ENCODE measurements at places on chromosomes 13 and 19.
A peak's percentile ranks its signal among the peaks of the same experiment; 100 is the strongest.

GRCh38 chr19:2337329-2337707, 8.8 kb downstream of the SPPL2B start:
- peak; percentile 70 for DNase-seq

- no peak for DNase-seq
Measured at GRCh38 chr19:43628646-43629326, 9.4 kb upstream of the ZNF428 start.

DNA sequence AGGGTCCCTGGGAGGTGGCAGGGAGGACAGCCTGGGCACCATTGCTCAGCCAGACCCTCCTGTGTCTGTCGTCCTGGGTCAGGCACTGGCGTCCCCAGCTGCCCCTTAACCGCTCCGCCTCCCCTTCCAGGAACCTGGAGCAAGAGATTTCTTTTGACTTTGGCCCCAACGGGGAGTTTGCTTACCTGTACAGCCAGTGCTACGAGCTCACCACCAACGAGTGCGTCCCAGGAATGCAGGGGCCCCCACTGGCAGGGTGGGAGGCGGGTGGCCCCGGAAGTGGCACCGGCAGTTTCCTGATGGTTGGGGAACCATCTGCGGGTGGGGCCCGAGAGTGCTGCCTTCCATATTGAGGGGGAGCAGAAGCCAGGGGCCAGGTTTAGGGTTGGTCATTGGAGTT, 13.0 kb downstream of the PRKCSH start:
- no peak for DNase-seq

DNA sequence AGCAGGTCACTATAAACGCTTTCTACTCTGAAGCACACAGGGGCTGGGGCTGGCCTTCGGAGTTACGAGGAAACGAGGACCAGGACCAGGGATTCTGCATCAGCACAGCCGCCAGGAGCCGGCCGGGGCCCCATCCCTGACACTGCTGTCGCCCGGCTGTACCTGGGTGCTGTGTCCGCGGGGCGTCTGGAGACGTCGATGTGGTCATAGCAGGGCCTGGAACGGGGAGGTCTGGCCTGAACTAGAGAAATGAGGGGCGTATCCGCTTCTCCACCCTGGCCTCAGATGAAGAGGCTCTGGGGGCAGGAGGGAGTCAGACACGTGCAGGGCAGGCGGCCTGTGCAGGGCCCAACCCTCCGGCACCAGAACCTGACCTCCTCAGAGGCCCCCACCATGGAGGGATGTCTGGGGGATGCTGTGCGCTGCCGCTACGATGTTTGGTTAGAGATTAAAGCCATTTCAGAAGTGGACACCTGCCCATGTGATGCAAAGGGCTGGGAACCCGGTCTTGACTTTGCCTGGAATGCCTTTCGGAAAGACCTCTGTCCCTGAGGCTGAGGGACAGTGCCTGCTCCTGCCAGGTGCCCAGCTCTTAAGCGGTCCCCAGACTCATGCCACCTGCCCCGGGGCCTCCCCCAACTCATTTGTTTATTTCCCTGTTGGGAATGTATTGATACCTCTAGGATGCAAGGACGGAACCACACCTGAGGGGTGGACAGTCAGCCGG, 21.4 kb downstream of the GAS6 start:
- DNase-seq, result no peak

- no peak for DNase-seq
Measured at GRCh38 chr19:16118489-16119033, 6.9 kb downstream of the RAB8A start.

DNA sequence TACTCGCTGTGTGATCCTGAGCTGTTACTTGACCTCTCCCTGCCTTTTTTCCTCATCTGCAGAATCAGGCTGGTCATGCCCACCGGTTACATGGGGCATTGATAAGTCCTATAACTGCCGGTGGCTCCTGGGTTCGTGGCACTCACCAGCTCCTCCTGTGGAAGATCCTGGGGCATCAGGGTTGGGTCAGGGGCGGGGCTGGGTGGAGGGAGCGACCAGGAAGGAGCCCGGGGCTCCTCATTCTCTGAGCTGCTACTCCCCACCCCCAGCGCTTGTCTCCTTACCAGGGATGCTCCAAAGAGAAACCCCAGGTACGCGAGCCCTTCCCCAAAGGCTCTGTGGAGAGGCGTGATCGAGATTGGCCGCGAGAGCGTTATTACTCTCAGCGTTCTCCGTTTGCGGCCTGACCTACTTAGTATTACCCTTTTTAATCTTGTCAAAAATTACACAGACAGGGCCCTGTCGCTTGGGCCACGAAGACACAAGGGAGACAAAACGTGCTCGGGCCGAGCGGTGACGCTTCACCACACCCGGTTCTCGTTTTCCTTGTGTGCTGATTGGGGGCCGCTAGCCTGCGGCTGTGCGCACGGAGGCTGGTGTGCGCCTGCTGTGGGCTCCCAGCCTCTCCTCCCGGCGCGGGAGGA, 10.7 kb downstream of the HDGFL2 start:
- DNase-seq, result no peak

GRCh38 chr19:16015805-16016173, 60.5 kb upstream of the TPM4 start:
- DNase-seq, result no peak

DNA sequence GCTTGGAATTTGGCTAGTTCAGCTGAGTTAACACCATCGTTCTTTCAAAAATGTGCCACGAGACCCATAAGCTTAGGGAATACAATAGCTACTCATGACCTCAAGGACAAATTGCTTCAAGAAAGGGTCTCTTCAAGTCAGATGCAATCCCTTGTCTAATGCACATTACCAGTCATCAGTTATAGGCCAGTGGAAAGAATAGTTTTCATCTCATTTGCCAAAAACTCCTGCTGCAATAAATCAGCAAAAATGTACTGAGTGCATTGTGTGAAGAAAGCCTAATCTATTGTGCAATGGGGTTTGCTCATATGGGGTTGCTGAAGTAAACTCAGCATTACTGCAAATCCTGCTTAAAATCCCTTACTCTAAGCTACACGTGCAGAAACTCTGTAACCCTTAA, 208.3 kb upstream of the NBEA start:
- DNase-seq, result peak; percentile 46

DNA sequence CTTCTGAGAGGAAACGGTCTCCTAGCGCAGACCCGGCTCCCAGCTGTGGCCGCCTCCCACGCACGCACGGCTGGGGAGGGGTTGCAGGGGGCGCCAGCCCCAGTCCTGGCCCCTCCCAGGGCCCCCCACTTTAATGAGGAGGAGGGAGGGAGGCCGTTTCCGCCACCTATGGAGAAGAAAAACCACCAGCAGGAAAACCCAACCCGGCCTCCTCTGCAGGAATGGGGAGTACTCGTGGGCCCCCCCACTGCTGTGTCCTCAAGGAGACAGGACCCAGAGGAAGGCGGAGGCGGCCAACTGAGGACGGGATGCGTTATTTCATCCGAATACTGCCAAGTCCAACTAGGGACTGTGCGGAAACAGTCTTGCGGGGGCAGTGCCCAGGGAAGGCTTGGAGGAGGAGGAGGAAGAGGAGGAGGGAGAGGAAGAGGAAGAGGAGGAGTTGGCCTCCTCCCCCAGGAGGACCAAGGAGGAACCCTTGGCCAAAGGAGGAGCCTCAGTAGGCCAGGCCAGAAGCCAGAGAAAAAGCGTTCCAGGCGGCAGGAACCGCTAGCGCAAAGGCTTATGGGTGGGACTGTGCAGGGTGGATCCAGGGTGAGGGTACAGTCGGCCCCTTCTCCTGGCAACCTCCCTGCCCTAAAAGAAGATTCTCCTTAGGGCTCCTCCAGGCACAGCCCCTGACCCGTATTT, 3.9 kb upstream of the SSBP4 start:
- DNase-seq, result peak; percentile 85

- DNase-seq, result no peak
Measured at GRCh38 chr13:112362021-112362420, 14.1 kb upstream of the SPACA7 start.

DNA sequence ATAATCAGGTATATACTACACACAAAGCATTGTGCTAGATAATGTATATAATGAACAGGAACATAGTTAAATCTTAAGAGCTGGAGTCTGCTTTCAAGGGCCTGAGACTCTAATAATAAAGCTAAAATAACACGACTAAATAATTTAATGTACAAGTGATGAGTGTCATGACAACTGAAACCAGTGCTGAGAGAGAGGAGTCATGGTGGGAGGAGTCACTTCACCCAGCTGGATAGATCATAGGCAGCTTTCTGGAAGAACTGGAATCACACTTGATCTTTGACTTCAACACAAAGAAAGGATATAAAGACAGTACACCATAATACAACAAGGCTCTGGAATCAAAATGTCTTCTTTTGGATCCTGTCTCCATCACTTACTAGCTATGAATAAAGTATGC, 7.1 kb downstream of the RBM26 start:
- DNase-seq, result no peak

DNA sequence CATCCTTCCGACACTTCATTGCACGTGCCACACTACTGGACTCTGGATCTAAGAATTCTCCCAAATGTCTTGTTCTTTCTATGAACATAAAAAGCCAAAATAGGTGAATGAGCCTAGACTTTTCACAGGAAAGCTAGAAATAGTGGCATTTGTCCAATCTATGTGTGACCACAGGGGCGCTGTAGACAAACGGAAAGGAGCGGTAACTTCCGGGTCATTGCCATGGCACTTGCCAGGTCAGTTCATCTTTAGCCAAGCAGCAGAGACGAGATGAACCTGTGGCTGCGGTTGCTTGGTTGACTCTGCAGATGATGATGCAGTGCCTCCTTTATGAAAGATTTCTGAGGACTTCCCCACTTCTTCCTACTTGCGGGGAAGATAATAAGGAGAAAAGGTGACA, 65.6 kb downstream of the ADGRE1 start:
- no peak for DNase-seq

GRCh38 chr19:5487222-5487621, 32.0 kb downstream of the ZNRF4 start:
- DNase-seq, result no peak

- DNase-seq, result no peak
Measured at GRCh38 chr13:24232474-24232873, 72.0 kb downstream of the SPATA13 start.

GRCh38 chr13:73090823-73091187, 32.0 kb downstream of the KLF5 start:
- no peak for DNase-seq

DNA sequence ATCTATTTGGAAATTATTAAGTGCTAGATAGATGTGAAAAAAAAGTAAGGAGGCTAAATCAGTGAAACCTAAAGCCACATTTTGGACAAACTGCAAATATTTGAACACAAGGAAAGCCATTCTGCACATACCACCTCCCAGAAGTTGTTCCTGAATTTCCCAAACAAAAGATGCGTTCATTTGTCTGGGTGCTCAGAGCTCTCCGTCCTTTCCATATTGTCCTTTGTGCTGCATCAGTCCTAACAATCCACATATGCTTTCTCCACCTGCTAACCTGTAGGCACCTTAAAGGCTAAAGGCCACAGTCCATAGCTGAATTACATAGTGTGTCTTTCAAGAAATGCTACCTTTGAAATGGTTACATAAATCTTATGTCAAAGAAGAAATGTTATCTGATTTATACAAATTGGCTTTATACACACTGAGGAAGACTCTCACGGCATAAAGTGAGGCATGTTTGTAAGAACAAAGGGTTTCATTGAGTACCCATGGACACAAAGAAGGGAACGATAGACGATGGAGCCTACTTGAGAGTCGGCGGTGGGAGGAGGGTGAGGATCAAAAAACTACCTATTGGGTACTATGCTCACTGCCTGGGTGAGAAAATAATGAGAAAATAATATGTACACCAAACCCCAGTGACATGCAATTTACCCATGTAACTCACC, 182.0 kb downstream of the RGCC start:
- DNase-seq, result no peak

DNA sequence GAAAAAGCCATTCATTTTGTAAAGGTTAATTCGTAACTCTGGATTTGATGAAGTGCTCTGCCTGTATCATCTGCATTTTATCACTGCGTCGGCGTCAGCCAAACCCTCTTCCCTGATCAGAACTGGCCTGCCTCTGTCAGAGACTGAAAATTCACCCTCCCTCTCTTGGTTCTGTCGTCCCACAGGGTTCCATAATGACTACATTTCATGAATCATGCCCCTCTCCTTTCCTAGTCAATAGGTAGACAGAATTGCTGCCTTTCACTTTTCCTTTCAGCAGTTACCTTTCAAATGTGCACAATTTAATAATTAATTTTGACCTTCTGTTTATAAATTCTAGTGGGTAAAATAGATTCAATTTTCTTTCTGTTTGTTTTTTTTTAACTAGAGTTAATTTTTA, 423.4 kb downstream of the RFC3 start:
- no peak for DNase-seq

DNA sequence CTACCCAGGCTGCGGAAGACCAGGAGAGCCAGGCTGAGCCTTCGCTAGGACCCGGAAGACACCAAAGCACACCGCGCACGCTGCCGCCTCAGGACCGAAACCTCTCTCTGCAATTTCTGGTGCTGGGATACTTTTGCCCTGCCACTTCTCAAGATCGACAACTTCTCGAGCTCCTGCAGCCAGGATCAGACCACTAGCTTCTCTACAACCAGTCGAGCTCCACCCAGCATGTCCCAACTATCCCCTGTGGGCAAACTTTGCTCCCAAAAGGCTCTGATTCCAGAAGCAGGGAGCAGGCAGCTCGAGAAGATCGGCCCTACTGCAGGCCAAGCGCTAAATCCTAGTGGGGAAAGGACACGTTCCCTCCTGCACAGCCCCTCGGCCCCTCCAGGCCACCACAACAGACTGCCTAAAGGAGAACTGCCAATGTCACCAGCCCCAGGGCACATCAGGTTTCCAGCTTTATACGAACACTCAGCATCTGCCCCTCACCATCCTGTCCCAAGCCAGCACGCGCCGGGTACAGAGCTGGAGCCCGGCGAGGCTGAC, 979 bp downstream of the AKAP8 start:
- peak; percentile 40 for DNase-seq

- DNase-seq, result no peak
Measured at GRCh38 chr13:43489233-43489632, 297.5 kb downstream of the ENOX1 start.

- DNase-seq, result no peak
Measured at GRCh38 chr19:33673996-33674625, 52.4 kb downstream of the CHST8 start.

DNA sequence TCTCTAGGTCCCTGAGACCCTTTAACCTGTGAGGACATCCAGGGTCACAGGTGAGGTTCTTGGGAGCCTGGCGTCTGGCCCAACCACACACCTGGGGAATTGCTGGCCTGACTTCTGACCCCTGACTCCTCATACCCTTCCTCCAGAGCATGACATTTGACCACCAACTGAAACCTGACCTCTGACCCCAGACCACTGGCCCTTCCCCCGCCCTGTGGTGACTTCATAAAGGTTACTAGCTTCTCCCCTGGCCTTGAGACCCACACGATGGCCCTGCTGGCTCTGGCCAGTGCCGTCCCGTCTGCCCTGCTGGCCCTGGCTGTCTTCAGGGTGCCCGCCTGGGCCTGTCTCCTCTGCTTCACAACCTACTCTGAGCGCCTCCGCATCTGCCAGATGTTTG, at the start of gene SPACA6:
Gene SPACA6, plus strand, starts transcription at position 71 of the 400 bp plus-strand sequence. Its CDS starts 197 bp downstream, at position 268.
- no peak for DNase-seq

GRCh38 chr13:97660594-97661260, 226.8 kb downstream of the RAP2A start:
- DNase-seq, result no peak

- no peak for DNase-seq
Measured at GRCh38 chr13:44323754-44324153, 49.9 kb upstream of the SERP2 start.

GRCh38 chr13:29486551-29486950, 108.9 kb downstream of the SLC7A1 start:
- DNase-seq, result no peak
